COR-L47 (cell line): ENCODE measurements at places on chromosomes 12 and 14.

DNA sequence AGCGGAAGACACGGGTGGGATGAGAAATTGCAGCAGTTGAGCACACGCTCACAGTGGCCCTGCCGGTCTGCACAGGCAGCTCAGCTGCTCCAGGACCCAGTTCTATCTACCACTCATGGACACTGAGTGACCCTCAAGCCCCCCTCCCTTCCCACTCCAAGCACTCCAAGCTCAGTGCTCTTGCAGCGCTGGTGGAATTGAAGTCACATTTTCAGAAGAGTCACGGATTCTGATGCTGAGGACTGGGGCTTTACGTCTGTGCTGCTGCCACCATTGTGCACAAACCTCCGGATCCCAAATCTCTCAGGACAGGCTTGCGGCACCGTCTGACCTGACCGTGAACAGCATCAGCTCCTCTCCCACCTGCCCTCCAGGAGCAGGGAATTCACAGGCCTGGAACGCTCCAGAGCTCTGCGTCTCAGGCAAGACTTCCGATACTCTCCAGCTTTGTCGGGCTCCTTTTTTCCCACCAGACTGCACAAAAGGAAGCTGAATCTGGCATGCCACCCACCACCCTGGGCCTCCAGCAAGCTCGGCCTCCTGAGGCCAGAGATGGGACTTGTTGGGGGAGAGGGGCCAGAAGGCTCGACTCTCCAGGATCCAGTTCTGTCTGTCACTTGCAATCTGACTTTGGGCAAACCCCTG is 213.1 kb upstream of the RTL1 start:
- no peak for DNase-seq

GRCh38 chr14:35146711-35147149 is 24.4 kb downstream of the PRORP start:
- no peak for DNase-seq

DNA sequence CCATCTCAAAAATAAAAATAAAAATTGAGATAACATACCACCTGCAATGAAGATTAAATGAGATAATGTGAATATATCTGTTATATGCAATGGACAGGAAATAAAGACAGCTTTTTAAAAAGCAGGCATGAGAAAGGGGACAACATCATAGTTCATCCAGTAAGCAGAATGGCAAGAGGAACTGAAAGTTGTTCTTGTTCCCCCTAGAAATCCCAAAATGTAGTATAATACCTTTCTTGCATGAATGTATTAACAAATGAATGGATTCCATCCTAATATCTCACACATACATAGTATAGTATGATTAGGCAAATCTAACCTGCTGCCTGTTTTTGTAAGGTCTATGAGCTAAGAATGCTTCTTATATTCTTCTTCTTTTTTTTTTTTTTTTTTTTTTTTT is 31.4 kb downstream of the FGD6 start:
- DNase-seq = no peak

GRCh38 chr12:116698116-116698515 is 39.8 kb downstream of the SPRING1 start:
- peak; percentile 60 for DNase-seq

DNA sequence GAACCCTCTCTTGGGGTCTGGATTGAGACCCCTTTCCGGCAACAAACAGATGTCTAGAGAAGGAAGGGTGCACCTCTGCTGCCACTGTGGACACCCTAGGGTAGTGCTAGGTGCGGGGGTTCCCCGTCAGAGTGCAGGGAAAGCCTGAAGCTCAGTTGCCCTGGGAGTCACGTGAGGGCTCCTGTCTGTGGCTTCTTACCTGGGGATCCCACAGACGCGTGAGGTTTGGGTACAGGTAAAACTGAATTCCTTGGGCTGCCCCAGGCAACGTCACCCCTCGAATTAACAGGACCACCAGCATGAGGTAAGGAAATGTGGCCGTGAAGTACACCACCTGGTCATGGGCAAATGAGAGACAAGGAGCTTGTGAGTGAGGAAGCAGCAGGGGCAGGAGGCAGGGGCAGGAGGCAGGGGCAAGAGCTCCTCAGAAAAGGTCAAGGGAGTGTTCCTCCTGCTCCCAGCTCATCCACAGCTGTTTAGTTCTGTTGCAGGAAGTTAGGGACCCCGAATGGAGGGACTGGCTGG is 21.0 kb upstream of the SLC6A12 start:
- no peak for DNase-seq

DNA sequence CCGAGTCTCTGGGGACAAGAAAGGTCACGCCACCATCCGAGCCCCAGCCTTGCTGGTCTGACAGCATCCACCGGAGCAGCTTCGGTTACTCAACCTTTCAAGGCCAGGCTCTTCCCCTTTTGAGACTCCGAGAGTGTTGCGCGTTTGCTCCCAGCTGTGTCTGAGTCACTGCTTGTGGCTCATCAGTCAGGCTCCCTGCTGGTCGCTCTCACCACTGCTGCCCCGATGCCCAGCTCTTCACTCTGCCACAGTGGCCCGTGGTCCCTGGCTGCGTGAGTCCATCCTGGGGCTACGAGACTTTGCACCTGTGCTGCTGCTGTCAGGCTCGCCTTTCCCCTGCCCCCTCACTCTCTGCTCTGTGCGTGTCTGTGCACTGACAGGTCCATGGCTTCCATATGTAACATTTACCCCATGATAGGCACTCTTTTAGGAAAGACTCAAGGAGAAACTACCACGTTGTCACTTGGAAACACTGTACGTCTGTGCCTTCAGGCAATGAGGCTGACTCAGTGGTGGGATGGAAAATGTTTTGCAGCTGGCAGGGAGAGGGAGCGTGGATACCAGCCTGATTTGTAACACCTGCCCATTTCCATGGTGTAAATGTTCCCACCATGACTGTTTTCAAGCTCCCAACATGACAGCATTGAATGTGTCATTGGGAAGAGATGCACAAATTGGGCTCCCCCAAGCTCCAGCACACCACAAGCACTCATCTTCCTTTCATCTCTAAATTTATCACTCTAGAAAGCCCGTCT is 350.7 kb downstream of the TMEM132D start:
- no peak for DNase-seq

DNA sequence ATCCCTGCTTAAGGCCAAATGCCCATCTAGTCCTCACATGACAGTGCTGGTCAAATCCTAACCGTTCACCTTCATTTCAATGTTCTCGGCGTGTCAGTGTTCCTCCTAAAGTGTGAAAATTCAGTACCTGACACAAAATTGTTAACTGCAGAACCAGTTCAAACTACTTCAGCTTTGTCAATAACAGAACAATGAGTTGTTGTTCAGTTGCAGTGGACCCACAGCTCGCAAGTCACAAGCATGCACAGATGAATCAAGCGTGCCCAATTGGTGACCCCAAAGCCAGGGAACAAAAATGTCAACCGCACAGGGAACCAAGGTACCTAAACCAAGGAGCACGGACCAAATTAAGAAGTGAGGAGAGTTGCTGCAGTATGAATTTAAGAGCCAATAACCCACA is 23.2 kb downstream of the NRDE2 start:
- no peak for DNase-seq

- DNase-seq = no peak
These were observed 44.3 kb downstream of the ATP23 start for GRCh38 chr12:57985685-57986084.

DNA sequence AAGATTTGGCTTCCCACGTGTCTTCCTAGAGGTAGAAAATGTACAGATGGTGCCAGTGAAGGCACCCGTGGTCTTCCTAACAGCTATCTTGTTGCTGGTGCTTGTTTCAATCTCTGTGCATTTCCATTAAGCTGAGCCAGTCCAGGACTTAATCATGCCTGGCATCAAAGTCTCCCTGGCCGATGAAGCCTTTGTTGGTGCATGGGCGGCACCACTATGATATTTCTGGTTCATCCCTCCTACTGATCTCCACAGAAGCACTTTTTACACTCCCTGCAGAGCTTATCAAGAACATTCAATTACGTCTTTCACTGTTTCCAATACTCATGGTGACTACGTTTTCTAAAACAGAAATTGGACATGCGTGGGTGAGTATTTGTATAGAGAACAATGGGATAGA is 128.4 kb downstream of the TTC8 start:
- DNase-seq = no peak

GRCh38 chr12:27009881-27010301 is 4.3 kb downstream of the TM7SF3 start:
- DNase-seq = no peak

DNA sequence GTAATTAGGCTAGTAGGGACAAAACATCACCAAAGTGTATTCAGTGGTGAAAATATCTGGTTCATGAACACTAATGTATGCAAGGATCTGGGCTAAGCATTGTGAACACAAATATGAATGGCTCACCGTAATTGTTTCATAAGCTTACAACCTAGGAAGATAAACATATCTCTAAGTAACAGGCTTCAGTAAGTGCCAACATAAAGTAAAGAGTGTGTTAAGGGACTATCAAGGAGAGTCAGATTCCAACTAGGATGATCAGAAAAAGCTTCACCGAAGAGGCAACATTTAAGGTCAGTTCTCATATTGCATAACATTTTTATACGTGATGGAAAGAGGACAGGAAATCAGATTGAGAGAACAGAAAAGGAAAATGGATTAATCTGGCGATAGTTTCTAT is 29.4 kb downstream of the ABCC9 start:
- DNase-seq = no peak

DNA sequence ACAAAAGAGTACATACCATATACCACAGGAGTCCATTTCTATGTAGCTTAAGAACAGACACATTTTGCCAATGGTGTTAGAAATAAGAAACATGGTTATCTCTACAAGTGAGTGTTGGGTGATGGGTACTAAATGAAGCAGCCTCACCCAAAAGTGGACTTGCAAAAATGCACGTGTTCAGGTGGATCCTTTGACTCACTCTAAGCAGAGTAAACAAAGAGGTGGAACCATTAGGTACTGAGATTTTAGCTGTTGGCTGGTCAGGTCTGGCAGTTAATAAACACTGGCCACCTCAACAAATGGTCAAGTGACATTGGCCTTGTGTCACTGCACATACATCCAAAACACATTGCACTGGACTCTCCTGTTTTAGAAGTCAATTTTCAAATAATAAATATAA is 27.6 kb downstream of the EVL start:
- DNase-seq = no peak
